Cerebellar nuclear complex (tissue), 1 donor: ENCODE measurements at places on chromosomes 11 and 22.

- DNase-seq, result no peak
Measured at GRCh38 chr11:68382358-68382998, 70.1 kb downstream of the LRP5 start.

DNA sequence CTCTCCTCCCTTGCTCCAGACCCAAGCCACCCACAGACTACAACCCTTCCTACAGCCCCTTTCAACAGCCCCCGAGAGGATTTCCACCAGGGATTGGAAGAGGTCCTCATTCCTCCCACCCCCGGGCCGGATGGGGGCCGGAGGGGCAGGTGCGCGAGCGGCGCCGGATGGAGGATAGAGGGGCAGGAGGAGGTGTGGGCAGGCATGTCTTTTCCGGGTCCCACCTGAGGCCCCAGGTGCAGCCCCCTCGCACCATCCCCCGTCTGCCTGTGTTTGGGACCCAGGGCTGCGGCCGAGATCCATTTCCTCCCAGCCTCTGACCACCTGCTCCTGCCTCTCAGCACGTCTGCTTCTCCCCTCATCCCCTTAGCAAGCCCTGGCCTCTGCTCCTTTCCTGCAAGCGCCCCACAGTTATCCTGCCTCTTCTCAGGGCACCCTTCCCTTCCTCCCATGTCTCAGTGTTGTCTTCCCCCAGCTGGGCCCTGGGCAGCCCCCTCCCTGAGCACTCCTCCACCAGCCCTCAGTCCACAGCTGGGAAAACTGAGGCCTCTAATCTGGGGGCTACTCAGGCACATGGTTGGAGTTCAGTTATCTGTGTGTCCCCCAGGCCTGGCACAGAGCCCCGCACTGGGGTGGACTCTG, 19.3 kb upstream of the CBX7 start:
- DNase-seq, result no peak

DNA sequence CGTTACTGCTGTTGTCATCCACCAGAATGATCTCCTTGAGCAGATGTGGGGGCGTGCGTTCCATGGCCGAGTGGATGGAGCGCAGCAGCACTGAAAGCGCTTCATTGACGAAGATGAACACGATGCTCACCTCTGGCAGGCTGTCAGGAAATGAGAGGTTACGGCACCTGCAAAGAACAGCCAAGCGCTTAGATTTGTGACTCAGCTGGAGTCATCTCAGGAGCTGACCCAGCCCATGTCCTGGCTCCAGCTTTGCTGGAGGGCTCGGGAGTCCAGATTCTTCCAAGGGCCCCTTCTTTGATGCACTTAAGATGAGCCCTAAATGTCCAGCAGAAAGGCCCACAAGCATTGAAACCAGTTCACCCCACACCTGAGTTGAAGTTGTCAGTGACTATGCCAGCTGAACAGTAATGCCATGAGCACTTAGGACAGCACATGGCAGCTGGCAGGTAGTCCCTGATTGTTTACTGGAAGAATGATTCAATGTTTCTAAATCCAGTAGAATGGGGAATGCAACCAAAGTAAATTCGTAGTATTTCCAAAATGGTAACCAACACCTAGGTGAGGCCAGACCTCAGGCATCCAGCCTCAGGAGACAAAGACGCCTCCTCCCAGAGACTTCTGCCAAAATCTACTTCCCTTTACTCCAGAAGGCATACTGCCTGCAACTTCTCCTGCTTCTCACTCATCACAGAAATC, 79.7 kb upstream of the CSNK2A3 start:
- no peak for DNase-seq

DNA sequence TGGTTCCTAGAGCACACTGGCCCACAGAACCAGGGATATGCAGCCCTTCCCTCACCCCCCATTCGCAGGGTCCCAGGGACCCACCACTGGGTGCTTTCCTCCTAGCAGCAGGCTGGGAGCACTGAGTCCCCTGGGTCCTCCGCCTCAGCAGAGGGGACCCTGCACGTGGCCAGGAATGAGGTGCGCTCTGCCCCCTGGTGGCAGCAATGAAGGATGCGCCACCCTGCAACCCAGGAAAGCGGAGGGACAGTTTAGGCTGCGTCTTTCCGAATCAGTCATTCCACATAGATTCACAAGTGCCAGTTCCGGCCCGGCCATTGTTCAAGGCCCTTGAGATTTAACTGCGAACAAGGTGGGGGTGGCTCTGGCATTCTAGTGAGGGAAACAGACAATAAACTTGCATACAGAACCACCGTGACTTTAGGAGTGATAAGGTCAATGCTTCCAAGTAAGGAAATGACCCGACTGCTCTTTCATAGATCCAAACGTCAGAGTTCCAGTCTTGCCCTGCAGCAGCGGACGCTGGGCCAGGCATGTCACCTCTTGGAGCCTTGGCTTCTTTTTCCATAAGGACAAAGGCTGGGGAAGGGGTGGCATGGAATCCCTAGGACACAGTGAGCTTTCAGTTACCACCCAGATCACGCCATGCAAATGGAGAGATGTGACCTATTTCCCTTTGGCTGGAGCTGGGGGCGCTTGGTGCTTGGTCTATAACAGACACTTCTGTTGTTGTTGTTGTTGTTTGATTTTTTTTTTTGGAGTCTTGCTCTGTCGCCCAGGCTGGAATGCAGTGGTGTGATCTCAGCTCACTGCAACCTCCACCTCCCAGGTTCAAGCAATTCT, 7.7 kb downstream of the RIN1 start:
- no peak for DNase-seq

- no peak for DNase-seq
Measured at GRCh38 chr11:92589512-92589911, 364.9 kb downstream of the FAT3 start.

- DNase-seq, result no peak
Measured at GRCh38 chr11:45926001-45926401, 3.5 kb downstream of the LARGE2 start.

DNA sequence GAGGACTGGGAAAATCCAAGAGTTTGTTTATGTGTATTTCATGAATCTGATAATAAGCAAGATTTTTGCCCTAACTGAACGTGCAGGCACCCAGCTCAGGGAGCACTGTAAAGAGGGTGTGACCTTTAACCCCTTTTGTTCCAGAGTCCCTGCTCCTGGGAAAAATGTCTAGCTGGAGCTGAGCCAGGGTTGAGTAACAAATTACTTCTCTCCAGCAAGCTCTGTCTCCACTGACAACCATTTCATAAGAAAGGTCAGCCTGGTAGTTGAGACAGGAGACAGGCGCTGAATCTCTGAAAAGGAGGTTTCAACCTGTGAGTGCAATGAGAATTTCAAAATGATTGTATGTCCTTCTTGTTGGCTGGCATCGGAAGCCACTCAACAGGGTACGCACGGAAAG, 156.4 kb upstream of the NARS2 start:
- DNase-seq, result no peak

- no peak for DNase-seq
Measured at GRCh38 chr11:120929090-120929489, 94.8 kb upstream of the TBCEL start.

GRCh38 chr11:123228496-123229163, 33.6 kb upstream of the CLMP start:
- no peak for DNase-seq

DNA sequence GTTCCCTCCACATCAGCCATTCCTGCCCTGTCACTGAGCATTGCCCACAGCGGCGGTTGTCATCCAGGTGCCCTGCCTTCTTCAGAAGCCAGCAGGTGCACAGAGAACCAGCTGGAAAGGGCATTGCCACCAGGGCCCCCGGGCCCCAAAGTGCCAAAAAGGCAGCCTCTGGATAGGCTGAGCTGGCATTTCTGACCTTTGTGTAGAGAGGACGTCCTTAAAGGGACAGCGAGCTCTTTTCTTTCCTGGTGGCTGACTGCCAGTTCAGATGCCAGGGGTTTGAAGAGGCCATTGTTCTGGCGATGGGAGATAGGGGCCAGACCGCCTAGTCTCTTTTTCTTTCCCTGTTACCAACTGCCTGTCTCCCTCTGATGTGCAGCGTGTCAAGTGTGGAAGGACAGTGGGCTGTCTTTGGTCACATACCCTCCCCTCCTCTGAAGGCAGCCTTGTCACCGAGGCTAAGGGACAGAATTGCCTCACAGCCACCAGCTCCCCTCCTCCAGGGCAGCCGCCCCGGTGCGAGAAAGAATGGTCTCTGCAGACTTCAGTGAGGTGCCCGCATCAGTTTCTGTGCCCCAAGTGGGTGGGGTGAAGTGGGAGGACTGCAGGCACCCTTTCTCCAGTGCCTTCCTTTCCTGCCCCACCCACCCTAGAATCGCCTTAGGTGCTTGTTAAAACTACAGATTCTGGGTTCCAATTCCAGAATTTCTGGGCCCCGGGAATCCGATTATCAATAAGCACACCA, 109.6 kb downstream of the SCN3B start:
- no peak for DNase-seq

DNA sequence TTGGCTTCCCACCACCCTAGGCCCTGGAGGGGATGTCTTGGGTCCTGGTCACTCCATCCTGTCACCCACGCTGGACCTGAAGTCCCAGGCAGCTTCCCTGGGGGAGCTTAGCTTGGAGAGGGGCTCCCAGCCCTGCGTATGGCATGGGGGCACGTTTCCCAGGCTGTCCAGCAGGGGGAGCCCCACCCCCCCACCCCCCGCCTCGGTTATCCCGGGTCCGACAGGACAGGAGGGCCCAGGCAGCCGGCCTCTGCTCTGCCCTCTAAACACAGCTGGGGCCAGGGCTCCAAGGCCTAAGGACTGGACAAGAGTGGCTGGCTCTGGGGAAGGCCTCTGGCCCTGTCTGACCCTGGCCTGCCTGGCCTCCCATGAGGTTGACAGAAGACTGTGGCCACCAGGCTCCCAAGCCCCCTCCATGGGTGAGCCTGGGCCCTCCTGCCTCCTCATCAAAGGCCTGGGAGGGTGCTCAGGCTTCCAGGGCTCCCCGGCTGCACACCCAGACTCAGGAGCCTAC, 104.8 kb downstream of the NECTIN1 start:
- DNase-seq, result no peak

GRCh38 chr22:33070600-33070999, 12.4 kb upstream of the SYN3 start:
- DNase-seq, result no peak

- no peak for DNase-seq
Measured at GRCh38 chr11:94782446-94782845, 14.3 kb downstream of the AMOTL1 start.

DNA sequence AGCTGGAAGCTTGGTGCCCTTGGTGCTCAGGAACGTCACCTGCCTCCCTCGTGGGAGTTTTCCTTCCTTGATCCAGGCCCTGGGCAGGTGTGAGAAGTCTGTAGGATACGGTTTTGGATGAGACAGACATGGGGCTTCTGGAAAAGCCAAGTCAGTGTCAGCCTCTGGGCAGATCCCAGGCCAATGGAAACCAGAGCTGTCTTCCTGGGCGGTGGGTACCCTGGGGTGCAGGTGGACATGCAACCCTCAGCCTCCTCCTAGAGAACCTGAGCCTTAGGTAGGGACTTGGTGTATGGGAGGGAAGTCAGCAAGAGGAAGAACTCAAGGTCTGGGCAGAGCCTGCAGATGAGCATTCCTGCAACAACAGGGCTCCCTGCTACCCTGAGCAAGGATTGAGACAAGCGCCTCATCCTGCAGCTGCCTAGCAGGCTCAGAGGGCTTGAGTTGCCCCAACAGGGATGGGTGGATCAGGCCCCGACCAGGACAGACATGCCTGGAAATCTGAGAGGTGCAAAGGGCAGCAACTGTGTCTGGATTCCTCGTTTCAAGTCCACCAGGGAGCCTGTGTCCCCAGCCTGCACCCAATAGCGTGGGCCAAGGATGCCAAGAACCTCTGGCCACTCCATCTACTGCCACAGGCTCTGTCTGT, 37.6 kb upstream of the SYT13 start:
- no peak for DNase-seq

- no peak for DNase-seq
Measured at GRCh38 chr11:128888034-128888985, 2.8 kb upstream of the KCNJ5 start.

- DNase-seq, result no peak
Measured at GRCh38 chr11:82523141-82523540, 210.5 kb downstream of the FAM181B start.

GRCh38 chr11:68584991-68585524, 99.3 kb upstream of the GAL start:
- no peak for DNase-seq
